Esophagus squamous epithelium (tissue), 5 donors: ENCODE measurements at places on chromosomes 11 and 22. TPM values are rescaled to one million over a fixed set of nuclear protein-coding genes. Genes with fewer than 3 reads are reported as not detected.

DNA sequence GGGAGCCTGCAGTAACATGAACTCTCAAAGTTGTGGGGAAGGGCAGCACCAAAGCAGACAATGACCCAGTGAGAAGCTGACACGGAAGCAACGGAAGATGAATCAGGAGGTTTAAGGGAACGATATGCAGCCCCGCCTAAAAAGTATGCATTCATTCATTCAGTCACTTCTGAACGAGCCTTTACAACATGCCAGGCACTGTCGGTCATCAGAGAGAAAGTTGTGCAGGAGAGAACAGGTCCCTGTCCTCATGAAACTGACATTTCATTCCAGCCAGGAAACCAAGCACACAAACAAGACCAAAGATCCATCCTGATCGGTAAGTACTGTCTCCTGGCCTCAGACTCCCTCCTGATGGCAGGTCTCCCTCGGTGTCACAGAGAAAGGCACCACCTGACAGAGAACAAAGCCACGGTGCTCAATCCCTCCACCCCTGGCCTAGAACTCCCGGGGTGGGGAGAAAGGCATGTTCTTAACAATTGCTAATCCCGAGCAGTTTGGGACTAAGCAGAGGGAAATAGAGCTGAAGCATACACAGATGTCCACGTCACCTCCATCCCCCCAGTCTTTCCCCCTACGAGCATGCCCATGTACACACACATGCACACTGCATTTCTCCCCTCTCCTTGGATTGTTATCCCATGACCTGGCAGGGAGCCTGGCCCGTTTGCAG is 49.3 kb downstream of the LRFN4 start:
- no peaks in the 10 kb centered on the region for H3K36me3 ChIP-seq
- H3K27ac ChIP-seq: peak overlapping the region; percentile 83
- H3K4me3 ChIP-seq: no peak overlapping the region
- H3K4me1 ChIP-seq: peaks cover 20% of the 10 kb centered on the region
- no peaks in the 10 kb centered on the region for H3K27me3 ChIP-seq

- H3K4me1 ChIP-seq: no peaks in the 10 kb centered on the region
- no peak overlapping the region for H3K4me3 ChIP-seq
- H3K27me3 ChIP-seq: no peaks in the 10 kb centered on the region
- no peak for DNase-seq
- no peak overlapping the region for H3K27ac ChIP-seq
- no peaks in the 10 kb centered on the region for H3K36me3 ChIP-seq
Observed at GRCh38 chr11:108886660-108887009, 221.8 kb downstream of the DDX10 start.

DNA sequence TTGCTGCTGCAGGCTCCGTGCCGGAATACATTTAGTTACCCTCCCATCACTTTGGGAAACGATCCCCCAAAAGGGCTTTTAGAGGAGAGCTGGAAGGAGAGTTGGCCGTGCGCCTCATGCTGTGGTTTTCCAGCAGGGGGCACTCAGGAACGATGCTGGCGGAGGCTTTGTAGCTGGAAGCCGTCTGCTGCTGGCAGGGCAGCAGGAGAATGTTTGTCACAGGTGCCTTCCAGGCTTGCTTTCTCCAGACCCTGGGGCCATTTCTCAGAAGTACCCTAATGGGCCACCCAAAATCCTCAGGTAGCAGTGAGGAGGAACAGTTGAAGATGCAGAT is 30.0 kb upstream of the CABP7 start:
- H3K27ac ChIP-seq: no peak overlapping the region
- no peaks in the 10 kb centered on the region for H3K36me3 ChIP-seq
- no peaks in the 10 kb centered on the region for H3K27me3 ChIP-seq
- H3K4me3 ChIP-seq: no peak overlapping the region
- H3K4me1 ChIP-seq: no peaks in the 10 kb centered on the region
- DNase-seq: no peak

DNA sequence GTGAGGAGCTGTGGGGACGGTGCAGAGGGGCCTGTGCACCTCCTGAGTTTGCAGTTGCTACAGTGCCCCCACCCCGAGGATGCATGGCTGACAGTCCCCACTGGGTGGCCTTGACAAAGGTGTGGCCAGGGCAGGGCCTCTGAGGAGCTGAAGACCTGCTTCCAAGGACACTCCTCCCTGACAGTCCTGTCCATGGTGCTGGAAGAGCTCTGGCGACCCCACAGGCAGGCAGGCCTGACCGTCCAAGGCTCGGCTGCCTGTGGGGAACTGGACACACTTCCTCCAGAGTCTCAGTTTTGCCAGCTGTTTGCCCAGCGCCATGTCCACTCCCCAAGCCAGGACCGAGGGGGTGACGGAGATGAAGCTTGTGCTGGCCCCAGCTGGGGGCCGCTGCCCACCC is 32.7 kb downstream of the BRSK2 start:
- H3K27ac ChIP-seq: no peak overlapping the region
- no peak overlapping the region for H3K4me3 ChIP-seq
- H3K4me1 ChIP-seq: no peaks in the 10 kb centered on the region
- H3K36me3 ChIP-seq: no peaks in the 10 kb centered on the region
- no peak for DNase-seq

- H3K36me3 ChIP-seq: no peaks in the 10 kb centered on the region
- no peaks in the 10 kb centered on the region for H3K27me3 ChIP-seq
- no peak for DNase-seq
- no peak overlapping the region for H3K27ac ChIP-seq
Observed at GRCh38 chr11:1737080-1737757, 13.2 kb downstream of the IFITM10 start.

GRCh38 chr11:70498171-70498571 is 99.8 kb downstream of the CTTN start:
- no peak overlapping the region for H3K4me3 ChIP-seq
- no peak for DNase-seq
- H3K27ac ChIP-seq: no peak overlapping the region
- no peaks in the 10 kb centered on the region for H3K4me1 ChIP-seq
- peaks cover 17% of the 10 kb centered on the region for H3K27me3 ChIP-seq

Gene SOX6
- 7.8 TPM for total RNA-seq

Gene ART1
- total RNA-seq: not detected
